ENCODE measurements at places on chromosomes 3 and 15. TPM values are rescaled to one million over a fixed set of nuclear protein-coding genes. Genes with fewer than 3 reads are reported as not detected.

GRCh38 chr15:56877255-56877970 is 41.0 kb upstream of the TCF12 start:
- no peak for DNase-seq
- no peak overlapping the region for H3K27ac ChIP-seq
- H3K4me3 ChIP-seq = no peak overlapping the region
- H3K27me3 ChIP-seq = no peaks in the 10 kb centered on the region
- no peaks in the 10 kb centered on the region for H3K4me1 ChIP-seq

DNA sequence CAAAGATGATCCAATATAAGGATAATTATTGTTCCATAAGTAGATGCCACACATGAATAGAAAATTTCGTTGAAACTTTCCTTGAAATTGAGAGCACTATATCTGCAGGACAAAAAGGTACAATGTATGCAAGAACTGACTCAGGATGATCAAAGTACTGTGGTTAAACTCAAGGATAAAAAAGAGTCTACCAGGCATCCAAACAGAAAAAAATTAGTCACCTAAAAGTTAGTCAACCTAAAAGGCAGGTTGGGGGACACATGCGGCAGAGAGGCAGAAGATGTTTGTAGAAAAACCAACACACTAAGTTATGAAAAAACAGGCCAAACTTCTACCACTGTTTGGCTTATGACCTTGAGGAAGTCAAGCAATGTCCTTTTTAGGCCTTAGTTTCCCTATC is 68.7 kb downstream of the GSK3B start:
- no peaks in the 10 kb centered on the region for H3K27me3 ChIP-seq
- no peaks in the 10 kb centered on the region for H3K36me3 ChIP-seq
- H3K4me1 ChIP-seq = no peaks in the 10 kb centered on the region
- no peak for DNase-seq
- no peak overlapping the region for H3K27ac ChIP-seq

DNA sequence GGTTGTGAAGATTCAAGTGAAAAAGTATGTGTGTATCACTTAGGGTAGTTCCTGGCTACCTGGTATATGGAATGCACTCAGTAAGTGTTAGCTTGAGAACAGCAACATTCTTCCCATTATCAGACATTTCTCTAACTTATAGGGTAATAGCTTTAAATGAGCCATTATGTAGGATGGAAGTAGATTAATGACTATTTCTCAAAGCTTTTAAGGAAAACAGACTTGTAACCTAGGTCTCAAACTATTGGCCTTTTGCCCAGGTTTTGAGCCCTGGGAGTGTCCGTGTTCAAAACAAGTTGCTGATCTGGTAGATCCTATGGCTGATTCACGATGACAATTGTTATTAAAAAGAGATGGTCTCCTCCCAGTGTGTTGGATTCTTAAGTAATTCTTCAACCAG is 129.1 kb upstream of the UMPS start:
- no peaks in the 10 kb centered on the region for H3K36me3 ChIP-seq
- H3K4me1 ChIP-seq = no peaks in the 10 kb centered on the region
- no peaks in the 10 kb centered on the region for H3K27me3 ChIP-seq
- no peak overlapping the region for H3K4me3 ChIP-seq
- no peak overlapping the region for H3K27ac ChIP-seq

DNA sequence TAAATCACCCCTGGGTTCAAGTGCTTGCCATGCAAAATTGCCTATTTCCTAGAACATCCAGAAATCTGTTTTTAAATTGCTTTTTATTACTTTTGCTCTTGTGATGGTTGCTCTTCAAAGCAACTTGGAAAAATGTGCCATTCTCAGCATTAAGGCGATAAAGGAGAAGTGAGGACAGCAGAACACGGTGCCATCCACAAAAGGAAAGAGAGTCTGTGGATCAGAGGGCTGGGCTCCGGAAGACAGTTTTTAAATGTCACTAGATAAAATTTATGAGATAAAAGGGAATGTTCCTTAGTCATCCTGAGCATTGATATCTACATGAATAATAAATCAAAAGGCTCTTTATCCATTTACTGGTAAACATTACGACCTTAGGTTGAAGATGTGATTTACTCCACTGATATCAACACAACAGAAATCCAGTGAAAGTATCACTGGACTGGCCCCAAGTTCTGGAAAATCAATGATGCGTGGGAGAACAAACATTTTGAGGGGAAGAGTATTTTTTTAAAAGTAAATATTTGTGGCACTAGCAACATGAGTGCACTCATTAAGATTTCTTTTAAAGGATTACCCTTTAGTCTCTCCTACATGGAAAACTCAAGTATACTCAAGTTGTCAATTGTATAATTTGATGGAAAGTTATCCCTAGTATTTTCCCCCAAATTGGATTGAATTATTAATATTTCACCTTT is 554.7 kb downstream of the FHIT start:
- no peak overlapping the region for H3K4me3 ChIP-seq
- H3K4me1 ChIP-seq = no peaks in the 10 kb centered on the region
- no peak overlapping the region for H3K27ac ChIP-seq
- H3K27me3 ChIP-seq = no peaks in the 10 kb centered on the region

- no peaks in the 10 kb centered on the region for H3K36me3 ChIP-seq
- no peak for DNase-seq
- no peaks in the 10 kb centered on the region for H3K27me3 ChIP-seq
- H3K27ac ChIP-seq = no peak overlapping the region
Observed at GRCh38 chr3:169379496-169380090, 283.9 kb downstream of the MECOM start.

GRCh38 chr15:64767203-64767602 is 8.2 kb downstream of the RBPMS2 start:
- H3K36me3 ChIP-seq = no peaks in the 10 kb centered on the region
- H3K27me3 ChIP-seq = no peaks in the 10 kb centered on the region
- no peak for DNase-seq
- no peak overlapping the region for H3K27ac ChIP-seq

DNA sequence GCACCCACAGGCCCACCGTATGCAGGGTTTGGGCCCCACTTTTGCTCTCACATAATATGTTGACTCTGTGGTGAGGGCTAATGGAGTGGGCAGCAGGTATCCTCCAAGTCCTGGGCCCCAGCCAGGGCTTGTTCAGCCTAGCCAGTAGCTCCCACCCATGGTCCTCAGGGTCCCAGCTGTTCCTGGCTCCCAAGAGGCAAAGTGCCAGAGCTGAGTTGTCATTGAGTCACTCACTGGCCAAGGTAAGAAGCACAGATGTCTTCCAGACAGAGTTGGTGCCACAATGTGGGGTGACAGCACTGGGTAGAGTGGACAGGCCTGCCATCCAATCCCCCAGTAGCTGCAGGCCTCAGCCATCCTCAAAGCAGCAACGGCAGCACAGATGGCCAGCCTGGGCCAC is 4.3 kb downstream of the SHF start:
- no peak overlapping the region for H3K4me3 ChIP-seq
- H3K27me3 ChIP-seq = no peaks in the 10 kb centered on the region
- no peaks in the 10 kb centered on the region for H3K4me1 ChIP-seq
- H3K36me3 ChIP-seq = no peaks in the 10 kb centered on the region
- DNase-seq = no peak
- H3K27ac ChIP-seq = no peak overlapping the region

DNA sequence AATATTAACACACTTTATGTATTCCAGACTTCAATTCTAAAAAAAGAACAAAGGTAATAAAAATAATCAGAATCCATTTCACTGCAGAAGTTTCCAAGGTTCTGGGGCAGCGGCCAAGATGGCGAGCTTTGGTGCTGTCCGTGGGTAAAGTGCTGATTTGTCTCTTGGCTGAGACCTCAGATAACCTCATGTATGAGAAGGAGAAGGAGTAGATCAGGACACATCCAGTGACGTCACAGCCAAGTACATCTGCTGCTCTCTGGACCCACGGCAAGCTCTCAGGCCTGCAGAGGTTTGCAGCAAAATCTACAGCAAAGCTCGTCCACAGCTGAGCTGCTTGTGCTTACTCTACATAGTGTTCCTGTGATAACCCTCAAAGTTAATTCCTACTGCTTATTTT is 165.7 kb downstream of the MAGI1 start:
- H3K4me1 ChIP-seq = no peaks in the 10 kb centered on the region
- H3K4me3 ChIP-seq = no peak overlapping the region
- no peak overlapping the region for H3K27ac ChIP-seq
- H3K27me3 ChIP-seq = no peaks in the 10 kb centered on the region

DNA sequence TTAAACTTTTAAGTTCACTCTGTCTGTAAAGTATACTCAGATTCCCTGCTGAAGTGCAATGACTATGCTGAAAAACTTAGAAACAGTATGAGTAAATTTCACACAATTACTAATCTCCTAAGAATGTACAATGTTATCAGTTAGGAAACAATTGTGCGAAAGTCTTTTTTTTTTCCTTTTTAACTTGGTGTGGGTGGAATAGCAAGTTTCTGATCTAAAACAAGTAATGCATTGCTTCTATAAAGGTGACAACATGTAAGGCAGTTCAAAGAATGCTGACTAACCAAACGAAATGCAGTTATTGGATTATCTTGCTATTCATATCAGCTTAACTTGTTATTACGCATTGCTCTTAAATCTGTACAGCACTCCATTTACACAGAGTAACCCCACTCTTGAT is 19.3 kb upstream of the SLC12A8 start:
- H3K27me3 ChIP-seq = no peaks in the 10 kb centered on the region
- H3K4me3 ChIP-seq = no peak overlapping the region
- no peak overlapping the region for H3K27ac ChIP-seq

GRCh38 chr3:48656841-48657281 is 5.8 kb downstream of the CELSR3 start:
- no peak overlapping the region for H3K27ac ChIP-seq
- H3K27me3 ChIP-seq = peaks cover under 1% of the 10 kb centered on the region
- no peak for DNase-seq
- peaks cover 10% of the 10 kb centered on the region for H3K4me1 ChIP-seq

- H3K27ac ChIP-seq = no peak overlapping the region
- no peak overlapping the region for H3K4me3 ChIP-seq
- H3K36me3 ChIP-seq = no peaks in the 10 kb centered on the region
Observed at GRCh38 chr3:62319570-62320243, 53.6 kb downstream of the FEZF2 start.

DNA sequence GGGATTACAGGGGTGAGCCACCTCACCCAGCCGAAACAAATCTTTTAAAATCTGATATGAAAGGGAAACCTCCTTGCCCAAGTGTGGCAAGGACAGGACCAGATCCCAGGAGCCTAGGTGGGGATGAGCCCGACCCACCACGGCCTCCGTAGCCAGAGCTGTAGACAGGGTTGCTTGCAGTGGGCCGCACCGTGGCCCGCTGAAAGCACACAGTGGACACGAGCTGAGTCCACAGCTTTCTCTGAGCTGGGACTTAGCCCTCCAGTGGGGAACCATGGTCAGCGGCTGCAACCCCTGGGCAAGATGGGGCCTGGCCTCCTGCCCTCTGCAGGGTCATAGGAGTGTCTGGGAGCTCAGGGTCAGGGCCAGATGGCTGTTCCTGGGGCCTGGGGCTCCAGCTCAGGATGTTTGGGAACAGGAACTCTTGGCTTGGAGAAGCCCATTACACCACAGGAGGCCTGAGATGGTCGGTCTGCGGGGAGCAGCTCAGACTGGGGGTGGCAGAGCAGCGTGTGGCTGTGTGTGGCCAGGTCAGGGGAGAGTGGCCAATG is 24.7 kb downstream of the GP9 start:
- H3K27ac ChIP-seq = no peak overlapping the region
- no peaks in the 10 kb centered on the region for H3K27me3 ChIP-seq
- DNase-seq = no peak
- no peaks in the 10 kb centered on the region for H3K36me3 ChIP-seq

GRCh38 chr15:74412159-74412558 is 21.6 kb downstream of the SEMA7A start:
- no peaks in the 10 kb centered on the region for H3K27me3 ChIP-seq
- DNase-seq = no peak
- H3K4me3 ChIP-seq = no peak overlapping the region
- no peak overlapping the region for H3K27ac ChIP-seq

GRCh38 chr3:141412087-141412935 is 44.0 kb downstream of the ZBTB38 start:
- H3K4me1 ChIP-seq = peaks cover 9% of the 10 kb centered on the region
- peak overlapping the region; percentile 18 for H3K4me3 ChIP-seq
- peak overlapping the region; percentile 100 for H3K27ac ChIP-seq
- no peaks in the 10 kb centered on the region for H3K36me3 ChIP-seq
- no peaks in the 10 kb centered on the region for H3K27me3 ChIP-seq

- no peak overlapping the region for H3K27ac ChIP-seq
- no peaks in the 10 kb centered on the region for H3K36me3 ChIP-seq
- H3K4me3 ChIP-seq = no peak overlapping the region
- no peak for DNase-seq
Observed at GRCh38 chr15:40870716-40871115, 3.3 kb downstream of the RHOV start.

DNA sequence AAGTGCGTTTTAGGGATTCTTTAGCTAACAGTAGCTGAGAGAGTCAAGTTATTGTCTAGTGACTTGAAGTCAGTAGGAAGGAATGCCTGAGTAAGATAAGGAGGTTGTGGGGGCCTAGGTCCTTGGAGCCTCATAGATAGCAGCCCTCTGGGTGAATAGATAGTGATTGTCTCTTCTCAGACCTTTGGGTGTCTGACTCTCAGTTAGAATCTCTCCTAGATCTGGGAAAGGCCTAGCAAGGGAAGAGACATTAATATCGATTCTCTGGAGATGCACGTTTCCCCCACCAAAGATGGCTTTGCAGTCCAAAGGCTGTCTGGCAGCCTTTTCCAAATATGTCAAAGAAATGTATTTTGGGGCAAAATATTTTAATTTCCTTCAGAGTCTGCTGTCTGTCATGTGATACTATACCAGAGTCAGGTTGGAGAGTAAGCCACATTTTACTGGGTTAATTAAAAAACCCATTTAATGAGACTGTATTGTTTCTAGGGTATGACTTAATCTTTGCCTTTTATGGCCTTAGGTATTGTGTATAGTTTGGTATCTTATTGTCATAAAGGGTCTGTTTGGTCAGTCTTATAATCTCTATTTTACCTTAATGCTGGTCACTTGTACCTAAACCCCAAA is 92.2 kb downstream of the ST6GAL1 start:
- DNase-seq = no peak
- H3K4me1 ChIP-seq = no peaks in the 10 kb centered on the region
- no peak overlapping the region for H3K4me3 ChIP-seq

- no peak overlapping the region for H3K4me3 ChIP-seq
- DNase-seq = no peak
- no peaks in the 10 kb centered on the region for H3K4me1 ChIP-seq
- no peaks in the 10 kb centered on the region for H3K27me3 ChIP-seq
Observed at GRCh38 chr3:79586232-79586631, 181.6 kb downstream of the ROBO1 start.

- H3K36me3 ChIP-seq = no peaks in the 10 kb centered on the region
- peak overlapping the region; percentile 97 for H3K27ac ChIP-seq
- no peaks in the 10 kb centered on the region for H3K27me3 ChIP-seq
- no peak overlapping the region for H3K4me3 ChIP-seq
- DNase-seq = no peak
- peaks cover 65% of the 10 kb centered on the region for H3K4me1 ChIP-seq
Observed at GRCh38 chr3:134361162-134361835, 12.9 kb downstream of the AMOTL2 start.

GRCh38 chr3:99348451-99348850 is 289.9 kb upstream of the COL8A1 start:
- no peak overlapping the region for H3K4me3 ChIP-seq
- no peaks in the 10 kb centered on the region for H3K4me1 ChIP-seq
- H3K27ac ChIP-seq = no peak overlapping the region
- H3K36me3 ChIP-seq = no peaks in the 10 kb centered on the region
- DNase-seq = no peak

Gene ZIC1
- total RNA-seq = not detected

Gene GNAT1
- not detected for total RNA-seq

Gene SERINC4
- not detected for total RNA-seq

Gene GOLGA8T
- not detected for total RNA-seq

Gene KBTBD8
- total RNA-seq = 0.98 TPM

Gene XXYLT1
- total RNA-seq = 10.6 TPM
